ENCODE measurements at places on chromosomes 11 and 22.

- no peak for DNase-seq
Measured at GRCh38 chr22:16965083-16965482, 42.9 kb downstream of the GAB4 start.

- no peak for DNase-seq
Measured at GRCh38 chr11:76793391-76794291, 10.5 kb downstream of the TSKU start.

GRCh38 chr11:127894316-127894715 is 693.0 kb downstream of the ETS1 start:
- no peak for DNase-seq

DNA sequence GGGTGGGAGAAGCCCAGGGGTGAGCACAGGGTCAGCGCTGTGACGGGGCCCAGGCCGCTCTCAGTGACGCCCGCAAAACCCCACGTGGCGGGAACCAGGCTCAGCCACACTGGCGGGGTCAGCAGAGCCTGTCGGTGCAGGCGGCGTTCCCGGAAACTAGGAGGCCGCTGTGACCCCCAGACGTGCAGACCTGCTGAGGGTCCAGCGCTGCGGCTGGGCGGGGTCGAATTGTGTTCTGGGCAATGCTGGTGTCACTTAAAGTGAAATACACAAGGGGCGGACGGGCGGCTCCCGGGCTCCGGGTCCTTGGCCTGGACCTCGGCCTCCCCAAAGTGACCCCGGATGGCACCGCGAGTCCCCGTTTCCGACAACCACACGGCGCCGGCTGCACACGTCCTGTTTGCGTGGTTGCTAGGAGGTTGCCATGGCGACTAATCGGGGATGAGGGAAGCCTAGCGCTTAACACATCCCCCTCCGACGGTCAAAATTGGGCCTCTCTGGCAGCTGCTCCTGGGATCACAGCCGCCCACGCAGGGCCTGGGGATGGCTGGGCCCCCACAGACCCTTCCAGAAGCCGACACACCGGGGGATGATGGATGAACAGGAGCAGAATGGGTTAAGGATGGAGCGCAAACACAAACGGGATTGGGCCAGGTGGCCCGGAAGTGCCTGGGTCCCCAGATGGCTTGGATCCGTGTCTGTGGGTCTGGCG is 81.7 kb upstream of the PRR5 start:
- DNase-seq, result no peak

DNA sequence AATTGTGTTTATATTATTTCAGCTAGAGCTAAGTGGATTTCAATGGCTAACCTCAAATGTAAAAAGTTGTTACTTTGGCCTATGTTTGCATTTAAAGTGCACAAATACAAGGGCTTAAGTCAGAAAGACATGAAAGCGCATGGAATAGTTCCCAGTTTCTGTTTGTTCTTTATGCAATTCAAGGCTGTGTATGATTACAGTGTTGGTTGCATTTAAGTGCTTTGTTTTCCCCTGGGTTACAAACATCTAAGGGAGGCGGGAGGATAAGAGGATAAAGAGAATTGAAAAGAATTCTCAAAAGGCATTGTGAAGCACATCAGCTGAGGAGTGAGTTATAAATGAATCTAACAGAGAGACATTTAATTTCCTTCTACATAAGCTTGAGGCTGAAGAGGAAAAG is 453.4 kb downstream of the NTM start:
- no peak for DNase-seq

DNA sequence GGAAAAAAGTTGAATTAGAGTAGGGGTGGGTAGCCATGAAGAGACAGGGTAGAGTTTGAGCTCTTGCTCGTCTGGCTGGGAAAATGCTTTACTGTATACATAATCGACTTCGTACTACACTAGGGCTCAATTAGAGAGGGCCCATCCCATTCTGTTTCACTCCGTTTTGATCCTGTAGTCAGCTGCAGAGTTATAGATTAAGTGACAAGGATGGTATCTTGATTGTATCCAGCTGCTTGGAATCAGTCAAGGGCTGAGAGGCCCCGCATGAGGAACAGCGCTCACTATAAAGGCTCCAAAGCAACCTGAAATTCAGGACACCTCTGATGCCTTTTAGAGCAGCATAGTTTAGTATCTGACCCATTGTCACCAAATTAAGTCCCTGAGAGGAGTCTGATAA is 81.6 kb downstream of the ALX4 start:
- no peak for DNase-seq

DNA sequence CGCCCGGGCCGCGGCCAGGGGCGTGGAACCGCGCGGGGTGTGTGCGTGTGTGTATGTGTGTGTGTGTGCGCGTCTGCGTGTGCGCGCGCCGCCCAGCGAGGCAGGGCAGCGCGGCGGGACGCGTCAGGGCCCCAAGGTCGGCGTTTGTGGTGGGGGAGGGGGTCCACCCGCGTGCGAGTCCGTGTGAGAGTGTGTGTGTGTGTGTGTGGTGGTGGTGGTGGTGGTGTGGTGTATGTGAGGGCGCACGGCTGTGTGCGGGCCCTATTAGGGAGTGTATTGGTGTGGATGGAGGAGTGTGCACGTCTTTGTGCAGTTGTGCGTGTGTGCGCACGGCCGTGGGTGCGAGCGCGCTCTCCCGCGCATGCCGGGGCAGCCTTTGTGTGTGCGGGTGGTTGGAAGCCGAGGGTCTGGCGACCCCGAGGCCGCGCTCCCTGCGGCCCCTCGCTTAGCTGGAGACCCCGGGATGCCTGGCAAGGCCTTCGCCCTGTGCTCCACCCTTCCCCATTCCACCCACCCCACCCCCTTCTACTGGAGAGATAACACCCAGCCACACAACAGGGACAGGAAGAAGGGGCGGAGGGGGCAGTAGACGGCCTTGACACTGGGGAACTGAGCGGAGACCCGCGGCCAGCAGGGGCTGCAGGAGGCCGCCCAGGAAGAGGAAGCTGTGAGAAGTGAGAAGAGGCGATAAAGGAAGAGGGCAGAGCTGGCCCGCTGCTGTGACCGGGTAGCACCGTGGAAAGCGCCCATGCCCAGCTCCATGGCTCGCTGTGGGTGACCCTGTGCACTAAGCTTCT is 528 bp upstream of the ARRB1 start:
- DNase-seq, result no peak

DNA sequence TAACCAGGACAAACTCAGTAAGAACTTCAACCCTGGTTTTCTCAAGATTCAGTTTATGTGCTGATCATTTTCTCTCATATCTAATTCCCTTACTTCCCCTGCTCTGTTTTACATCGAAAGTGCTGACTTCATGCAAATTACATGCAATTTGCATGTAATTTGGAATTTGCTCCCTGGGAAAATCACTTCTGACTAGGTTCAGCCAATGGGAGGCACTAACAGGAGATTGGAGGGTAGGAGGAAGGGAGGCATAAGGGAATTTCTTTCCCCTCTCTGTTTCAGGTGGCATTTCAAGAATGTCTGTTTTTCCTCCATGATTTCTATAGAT is 363.3 kb upstream of the CCDC90B start:
- DNase-seq, result no peak

DNA sequence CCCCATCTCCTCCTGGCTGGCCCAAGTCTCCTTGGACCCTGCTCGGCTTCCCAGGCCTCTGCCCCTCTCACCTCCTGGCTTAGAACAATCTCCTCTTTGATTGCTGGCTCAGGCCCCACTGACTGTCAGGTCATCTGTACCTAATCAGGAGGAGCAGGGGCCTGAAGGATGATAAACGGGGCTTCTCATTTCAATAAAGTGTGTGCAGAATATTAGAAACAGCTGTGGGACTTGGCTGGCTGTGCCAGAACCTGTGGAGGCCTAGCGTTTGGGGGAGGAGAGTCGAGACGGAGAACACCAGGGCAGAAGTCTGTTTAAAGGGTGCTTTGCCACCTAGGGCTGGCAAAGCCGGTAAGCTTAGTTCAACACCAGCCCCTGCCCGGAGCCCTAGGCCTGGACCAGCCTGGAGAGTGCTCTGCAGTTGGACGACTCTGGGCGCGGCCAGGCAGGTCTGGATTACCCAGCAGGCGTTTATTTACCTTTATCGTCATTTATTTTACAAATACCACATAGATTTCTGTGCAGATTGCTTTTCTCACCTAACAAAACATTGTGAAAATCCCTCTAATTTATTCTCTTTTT is 10.1 kb upstream of the VSIG10L2 start:
- no peak for DNase-seq

DNA sequence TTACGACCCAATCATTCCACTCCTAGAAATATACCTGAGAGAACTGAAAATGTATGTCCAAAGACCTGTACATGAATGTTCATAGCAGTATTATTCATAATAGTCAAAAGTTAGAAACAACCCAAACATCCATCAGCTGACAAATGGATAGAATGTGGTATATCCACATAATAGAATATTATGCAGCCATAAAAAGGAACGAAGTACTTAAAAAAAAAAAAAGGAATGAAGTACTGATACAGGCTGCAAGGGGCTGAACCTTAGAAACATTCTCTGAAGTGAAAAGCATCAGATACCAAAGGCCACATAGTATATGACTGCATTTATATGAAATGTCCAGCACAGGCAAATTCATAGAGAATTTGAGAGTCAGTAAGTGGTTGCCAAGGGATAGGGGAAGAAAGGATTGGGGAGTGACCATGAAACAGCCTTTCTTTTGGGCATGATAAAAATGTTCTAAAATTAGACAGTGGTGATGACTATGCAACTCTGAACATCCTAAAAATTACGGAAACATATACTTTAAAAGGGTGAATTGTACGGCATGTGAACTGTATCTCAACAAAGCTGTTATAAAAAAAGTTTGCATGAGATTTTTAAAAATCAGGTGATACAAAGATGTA is 1.8 kb downstream of the TPST2 start:
- DNase-seq, result no peak

DNA sequence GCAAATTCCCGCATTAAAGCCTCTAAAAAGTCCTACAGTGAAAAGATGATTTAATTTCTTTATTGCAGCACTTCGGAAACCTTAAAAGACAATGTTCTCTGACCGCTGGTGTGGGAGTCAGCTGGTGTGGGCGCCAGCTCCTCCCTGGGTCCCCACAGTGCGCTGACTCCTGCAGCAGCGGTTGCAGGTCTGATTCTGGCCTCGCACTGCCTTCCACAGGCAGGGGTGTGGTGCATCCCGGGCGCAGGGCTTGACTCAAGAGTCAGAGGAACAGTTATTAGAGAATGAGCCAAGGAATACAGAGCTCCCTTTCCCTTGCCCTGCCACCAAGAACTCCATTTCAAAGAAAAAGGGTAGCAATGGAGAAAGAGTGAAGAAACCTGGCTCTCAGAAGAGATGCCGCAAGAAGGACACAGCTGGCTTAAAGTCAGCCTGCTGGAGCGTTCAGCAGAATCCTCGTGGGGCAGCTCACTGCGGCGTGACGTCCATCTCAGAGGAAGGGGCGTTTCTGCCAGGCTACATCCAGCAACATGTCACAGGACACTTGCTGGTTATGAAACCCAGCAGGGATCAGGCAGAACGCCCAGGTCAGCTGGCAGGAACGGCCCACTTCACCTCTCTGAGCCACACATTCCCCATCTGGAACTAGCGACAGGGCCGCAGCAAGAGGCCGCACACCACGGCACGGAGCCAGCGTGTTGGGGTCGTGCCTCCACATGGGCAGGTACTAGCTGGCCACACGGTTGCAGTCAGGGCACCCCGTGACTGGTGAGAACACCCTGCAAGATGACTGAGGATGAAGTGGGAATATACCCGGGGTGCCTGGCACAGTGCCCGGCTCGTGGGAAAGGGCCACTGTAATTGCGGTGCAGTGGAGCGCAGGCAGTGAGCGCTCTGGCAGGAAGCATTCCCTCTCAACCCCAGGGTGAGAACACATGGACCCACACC is 18.1 kb upstream of the EFCAB6 start:
- no peak for DNase-seq

GRCh38 chr22:46895753-46896152 is 133.3 kb downstream of the TBC1D22A start:
- DNase-seq, result no peak

DNA sequence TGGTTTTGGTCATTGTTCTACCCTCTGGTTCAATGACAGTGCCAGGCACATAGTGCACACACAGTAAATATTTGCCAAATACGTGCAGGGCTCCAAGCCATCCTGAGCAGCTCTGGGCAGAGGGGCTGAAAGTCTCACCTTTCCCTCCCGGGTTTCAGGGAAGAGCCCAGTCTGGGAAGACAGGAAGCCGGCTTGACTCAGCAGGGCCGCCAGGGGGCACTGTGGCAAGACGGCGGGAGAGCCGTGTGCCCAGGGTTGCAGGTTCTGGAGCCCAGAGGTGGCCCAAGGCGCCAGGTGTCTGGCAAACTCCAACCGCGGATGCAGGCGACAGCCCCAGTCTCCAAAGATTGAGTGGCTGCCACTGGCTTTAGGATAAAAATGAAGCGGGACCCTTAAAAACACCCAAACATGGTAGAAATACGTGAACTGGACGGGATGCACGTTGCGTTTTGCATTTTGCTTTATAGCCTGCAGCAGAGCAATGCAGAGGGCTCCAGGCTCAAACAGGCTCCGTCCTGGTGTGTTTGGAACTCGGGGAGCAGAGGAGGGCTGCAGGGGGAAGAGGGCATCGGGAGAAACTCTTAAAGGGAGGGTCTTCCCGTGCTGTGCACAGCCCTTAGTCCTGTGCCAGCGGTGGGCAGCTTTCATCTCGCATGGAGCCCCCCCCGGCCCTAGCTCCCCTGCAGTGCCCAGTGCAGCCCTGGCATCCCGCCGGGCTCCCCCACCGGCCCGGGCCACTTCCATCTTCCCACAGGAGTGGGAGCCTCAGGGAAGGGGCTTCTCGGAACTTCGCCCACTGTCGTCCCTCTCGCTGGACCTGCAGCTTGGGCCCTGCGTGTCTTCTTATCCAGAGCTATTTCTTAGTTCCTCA is 10.7 kb downstream of the KRTAP5-5 start:
- peak; percentile 27 for DNase-seq

DNA sequence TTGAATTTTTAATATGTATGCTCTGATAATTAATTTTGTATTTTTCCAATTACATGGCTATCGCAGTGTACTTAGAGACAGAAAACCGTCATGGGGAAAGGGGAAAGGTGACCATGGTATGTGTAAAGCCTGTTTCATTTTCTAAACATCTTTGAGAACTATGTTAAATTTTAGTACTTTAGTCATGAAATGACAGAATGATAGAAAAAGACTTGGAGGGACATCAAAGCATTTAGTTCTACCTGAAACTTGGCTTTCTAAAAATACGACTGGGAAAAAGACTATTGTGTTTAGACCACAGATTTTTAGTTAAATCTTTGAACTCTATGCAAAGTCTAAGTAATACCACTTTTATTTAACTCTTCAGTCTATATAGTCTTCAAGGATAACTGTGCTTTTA is 54.1 kb downstream of the MAML2 start:
- DNase-seq, result no peak

DNA sequence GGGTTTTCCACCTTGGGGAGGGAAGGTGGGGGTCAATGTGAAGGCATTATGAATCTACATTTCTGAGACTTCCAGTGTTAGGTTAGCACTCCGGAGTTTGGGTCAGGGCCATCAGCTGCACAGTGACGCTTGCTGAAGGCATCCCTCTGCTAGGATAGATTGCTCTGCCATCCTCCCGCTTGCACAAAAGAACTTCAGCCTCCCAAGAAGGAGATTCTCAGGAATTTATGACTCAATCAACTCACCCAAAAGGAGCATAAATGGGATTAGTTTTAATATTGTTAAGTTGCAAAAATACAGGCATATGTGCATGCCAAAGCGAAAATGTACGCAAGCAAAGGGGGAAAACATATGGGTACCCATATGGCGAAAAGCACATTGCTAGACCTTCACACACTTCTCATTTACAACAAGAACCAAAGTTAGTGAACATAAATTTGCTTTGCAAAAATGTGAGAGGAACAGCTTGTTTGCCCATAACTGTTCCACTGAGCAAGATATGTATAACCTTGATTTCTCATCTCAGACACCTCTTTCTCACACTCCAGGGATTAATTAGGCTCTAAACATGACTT is 1013.0 kb downstream of the OPCML start:
- DNase-seq, result no peak

GRCh38 chr22:38981992-38982927 is at the start of gene APOBEC3B:
Gene APOBEC3B (plus strand): TSS chr22:38982347. CDS start chr22:38982454, 107 bp downstream.
- no peak for DNase-seq
